Fibroblast of the aortic adventitia (primary cell): ENCODE measurements at places on chromosomes 3 and 15. TPM values are rescaled to one million over a fixed set of nuclear protein-coding genes. Genes with fewer than 3 reads are reported as not detected.

MRPL47 gene
- total RNA-seq, result 40.6 and 43.7 TPM in 2 replicates

LRTM1 gene
- total RNA-seq, result not detected in 2 replicates

CRTC3 gene
- 10.9 and 15.7 TPM in 2 replicates for total RNA-seq

GRCh38 chr3:134350266-134350665, 24.0 kb downstream of the AMOTL2 start:
- DNase-seq, result no peak

C3orf20 gene
- total RNA-seq, result not detected in 2 replicates

DNA sequence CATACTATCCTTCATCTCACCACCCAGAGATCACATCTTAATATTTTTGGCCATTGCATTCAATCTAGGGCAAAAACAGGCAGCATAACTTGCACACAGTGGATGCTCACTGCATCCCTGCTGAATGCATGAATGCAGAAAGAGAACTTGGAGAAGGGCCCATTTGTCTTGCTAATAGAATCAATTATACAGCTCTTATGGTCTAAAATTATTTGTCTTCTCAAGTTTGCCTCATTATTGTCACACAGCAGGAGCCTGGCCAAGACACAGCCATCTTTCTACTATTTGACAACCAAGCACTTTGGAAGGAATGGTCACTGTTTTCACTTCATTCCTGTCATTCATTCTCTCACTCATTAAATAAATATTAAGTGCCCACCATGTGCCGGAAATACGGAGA, 1.2 kb upstream of the ARHGEF26 start:
- DNase-seq, result no peak

- peak; percentile 27 for DNase-seq
These were observed 28.5 kb upstream of the LRRC34 start for GRCh38 chr3:169841171-169841570.

- no peak for DNase-seq
These were observed 113.2 kb downstream of the MECOM start for GRCh38 chr3:169550284-169550683.

GRCh38 chr3:150419076-150419868, 11.2 kb downstream of the TSC22D2 start:
- no peak for DNase-seq

TPRG1 gene
- total RNA-seq, result 0.45 and 8.6 TPM in 2 replicates

GMNC gene
- total RNA-seq, result 0.09 TPM in 1 of 2 replicates, not detected in the other

TNNC1 gene
- 1.4 and 2.0 TPM in 2 replicates for total RNA-seq

MEIS2 gene
- total RNA-seq, result 43.7 and 84.0 TPM in 2 replicates

DNA sequence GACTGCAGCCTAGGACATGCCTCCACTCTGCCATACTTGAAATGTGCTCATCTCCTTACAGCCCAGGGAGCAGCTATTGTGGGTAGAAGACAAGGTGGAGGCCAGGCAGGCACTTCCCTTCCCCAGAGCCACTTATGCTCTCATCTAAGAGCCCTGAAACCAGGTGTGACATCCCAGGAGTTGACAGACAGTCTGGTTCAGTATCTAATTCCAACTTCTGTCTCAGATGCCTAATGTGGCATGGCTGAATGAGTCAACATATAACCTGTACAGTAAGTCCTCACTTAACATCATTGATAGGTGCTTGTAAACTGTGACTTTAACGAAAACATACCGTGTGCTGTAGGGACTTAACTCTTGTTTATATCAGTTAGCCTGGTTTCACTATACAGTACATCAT, 1.2 kb upstream of the CAPN3 start:
- no peak for DNase-seq

- DNase-seq, result peak; percentile 85
These were observed 120.6 kb downstream of the CD47 start for GRCh38 chr3:107969994-107970819.

- DNase-seq, result peak; percentile 95
These were observed 24.6 kb upstream of the RSL24D1 start for GRCh38 chr15:55221090-55222011.
